Dorsolateral prefrontal cortex (tissue), 122 donors: ENCODE measurements at places on chromosomes 5 and 9.

GRCh38 chr5:67606586-67606947 is 410.0 kb upstream of the CD180 start:
- no peak for DNase-seq

GRCh38 chr9:132969783-132970182 is 8.7 kb upstream of the GFI1B start:
- no peak for DNase-seq

- no peak for DNase-seq
Measured at GRCh38 chr9:14249527-14249926, 64.4 kb downstream of the NFIB start.

DNA sequence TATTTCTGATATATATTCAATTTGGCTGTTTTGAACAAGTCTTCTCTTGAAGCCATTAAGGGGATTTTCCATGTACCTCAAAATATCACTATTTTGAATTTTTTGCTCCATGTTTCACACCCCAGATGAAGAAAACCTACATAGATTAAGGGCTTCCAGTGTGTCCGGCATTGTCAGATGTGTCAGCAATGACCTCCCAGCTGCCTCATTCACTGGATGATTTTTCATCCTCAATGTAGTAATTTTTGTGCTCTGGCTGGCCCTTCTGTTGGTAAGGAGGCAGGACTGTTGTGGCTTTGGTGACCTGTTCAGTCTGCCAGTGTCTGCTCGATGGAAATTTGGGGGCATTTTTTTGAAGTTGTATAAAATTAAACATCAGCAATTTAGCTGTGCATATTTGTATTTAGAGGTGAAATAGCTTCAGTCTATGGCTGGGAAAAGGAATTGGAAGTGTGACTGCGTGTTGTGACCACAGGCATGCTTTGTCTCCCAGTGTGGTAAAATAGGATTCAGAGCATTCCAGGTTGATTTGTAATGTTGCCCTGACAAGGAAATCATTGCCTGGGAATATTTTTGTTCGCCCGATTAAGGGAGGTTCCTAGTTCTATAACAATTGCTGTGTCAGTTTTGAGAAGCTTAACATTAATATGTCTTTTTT is 312.4 kb downstream of the ARHGEF28 start:
- no peak for DNase-seq

GRCh38 chr5:147534172-147534951 is 24.5 kb upstream of the DPYSL3 start:
- DNase-seq = no peak

DNA sequence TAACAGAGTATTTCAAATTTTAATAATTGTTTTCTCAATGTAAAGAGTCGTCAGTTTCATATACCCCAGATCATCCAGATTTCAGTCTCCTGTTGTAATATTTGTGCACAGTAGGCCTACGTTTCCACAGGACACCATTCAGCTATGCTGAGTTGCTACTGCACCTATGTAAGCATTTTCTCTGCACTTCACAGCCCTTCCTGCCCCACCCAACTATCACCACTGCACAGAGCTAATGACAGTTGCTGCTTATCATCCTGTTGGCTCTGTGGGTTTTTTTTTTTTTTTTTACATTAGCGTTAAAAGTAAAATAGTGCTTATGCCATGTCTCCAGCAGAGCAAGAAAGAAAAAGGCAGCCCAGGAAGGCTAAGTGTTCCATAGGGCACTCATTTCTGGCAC is 5.9 kb upstream of the PRKACG start:
- no peak for DNase-seq
